ENCODE measurements at places on chromosomes 1 and 21. TPM values are rescaled to one million over a fixed set of nuclear protein-coding genes. Genes with fewer than 3 reads are reported as not detected.

- peaks cover 5% of the 10 kb centered on the region for H3K4me1 ChIP-seq
- DNase-seq = no peak
- no peaks in the 10 kb centered on the region for H3K36me3 ChIP-seq
- H3K27ac ChIP-seq = no peak overlapping the region
- H3K4me3 ChIP-seq = no peak overlapping the region
These were observed 16.1 kb upstream of the KIF14 start for GRCh38 chr1:200636681-200637080.

A3GALT2 gene
- total RNA-seq = not detected

VASH2 gene
- total RNA-seq = 0.20 TPM

C1orf115 gene
- 15.4 TPM for total RNA-seq

HSPG2 gene
- 304 TPM for total RNA-seq

MARK1 gene
- total RNA-seq = 19.5 TPM

- H3K4me1 ChIP-seq = peaks cover 8% of the 10 kb centered on the region
- no peak for DNase-seq
- H3K27ac ChIP-seq = no peak overlapping the region
- no peak overlapping the region for H3K4me3 ChIP-seq
- H3K36me3 ChIP-seq = no peaks in the 10 kb centered on the region
These were observed 30.0 kb downstream of the ZBTB8B start for GRCh38 chr1:32494711-32495337.

- no peak overlapping the region for H3K4me3 ChIP-seq
- H3K27me3 ChIP-seq = no peaks in the 10 kb centered on the region
- no peak for DNase-seq
- H3K27ac ChIP-seq = no peak overlapping the region
- H3K4me1 ChIP-seq = no peaks in the 10 kb centered on the region
These were observed 396.8 kb upstream of the PRMT6 start for GRCh38 chr1:106659490-106660244.

- no peak overlapping the region for H3K4me3 ChIP-seq
- H3K4me1 ChIP-seq = no peaks in the 10 kb centered on the region
- H3K27me3 ChIP-seq = no peaks in the 10 kb centered on the region
- DNase-seq = no peak
- no peaks in the 10 kb centered on the region for H3K36me3 ChIP-seq
These were observed 39.1 kb upstream of the NHLH2 start for GRCh38 chr1:115879977-115880376.

SPATA46 gene
- total RNA-seq = not detected

DNA sequence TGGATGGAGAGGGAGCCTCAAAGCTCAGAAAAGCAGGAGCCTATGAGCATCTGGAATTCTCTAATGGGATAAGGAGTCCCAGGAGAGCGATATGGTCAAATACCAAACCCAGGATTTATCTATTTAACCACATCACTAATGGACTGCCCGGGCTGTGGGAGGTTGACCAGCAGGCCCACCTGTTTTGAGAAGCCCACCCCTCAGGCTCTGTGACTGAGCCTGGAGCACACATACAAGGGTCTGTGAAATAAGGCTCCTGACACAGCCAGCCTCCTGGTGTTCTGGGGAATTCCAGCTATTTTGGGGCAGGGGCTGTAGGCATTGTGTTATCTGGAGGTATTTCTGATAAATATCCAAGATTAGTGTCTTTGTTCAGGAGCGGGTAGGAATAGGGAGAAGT lies 132.0 kb upstream of the C1orf21 start:
- DNase-seq = no peak
- H3K4me1 ChIP-seq = no peaks in the 10 kb centered on the region
- H3K27ac ChIP-seq = no peak overlapping the region
- no peaks in the 10 kb centered on the region for H3K27me3 ChIP-seq

MX2 gene
- total RNA-seq = 7.8 TPM

All from heart left ventricle (tissue), 16 donors.